Iris pigment epithelial cell (primary cell): ENCODE measurements at places on chromosomes 5 and 9.

DNA sequence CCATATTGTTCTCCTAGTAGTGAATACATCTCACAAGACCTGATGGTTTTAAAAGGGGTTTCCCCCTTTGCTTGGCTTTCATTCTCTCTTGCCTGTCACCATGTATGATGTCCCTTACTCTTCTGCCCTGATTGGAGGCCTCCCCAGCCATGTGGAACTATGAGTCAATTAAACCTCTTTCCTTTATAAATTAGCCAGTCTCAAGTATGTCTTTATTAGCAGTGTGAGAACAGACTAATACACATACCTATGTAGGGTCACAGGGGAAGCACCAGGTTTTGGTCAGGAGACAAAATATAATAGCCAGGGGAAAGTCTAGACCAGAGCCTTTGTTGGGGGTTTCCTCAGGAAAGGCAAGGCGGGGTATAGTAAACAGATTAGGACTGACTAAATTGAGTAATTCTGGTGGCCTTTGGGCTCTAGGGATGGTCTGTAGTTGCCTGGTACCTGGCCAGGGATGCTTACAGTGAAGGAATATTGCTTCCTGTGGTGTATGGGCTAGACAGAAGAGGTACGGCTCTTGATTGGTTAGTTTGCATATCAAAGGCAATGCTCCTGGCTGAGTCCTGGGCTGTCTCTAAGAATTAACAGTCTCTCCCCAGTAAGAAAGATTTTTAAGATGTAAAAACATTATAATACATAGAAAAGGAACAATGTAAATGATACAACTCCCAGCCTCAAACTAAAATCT is 254.5 kb downstream of the ELAVL2 start:
- DNase-seq: no peak

DNA sequence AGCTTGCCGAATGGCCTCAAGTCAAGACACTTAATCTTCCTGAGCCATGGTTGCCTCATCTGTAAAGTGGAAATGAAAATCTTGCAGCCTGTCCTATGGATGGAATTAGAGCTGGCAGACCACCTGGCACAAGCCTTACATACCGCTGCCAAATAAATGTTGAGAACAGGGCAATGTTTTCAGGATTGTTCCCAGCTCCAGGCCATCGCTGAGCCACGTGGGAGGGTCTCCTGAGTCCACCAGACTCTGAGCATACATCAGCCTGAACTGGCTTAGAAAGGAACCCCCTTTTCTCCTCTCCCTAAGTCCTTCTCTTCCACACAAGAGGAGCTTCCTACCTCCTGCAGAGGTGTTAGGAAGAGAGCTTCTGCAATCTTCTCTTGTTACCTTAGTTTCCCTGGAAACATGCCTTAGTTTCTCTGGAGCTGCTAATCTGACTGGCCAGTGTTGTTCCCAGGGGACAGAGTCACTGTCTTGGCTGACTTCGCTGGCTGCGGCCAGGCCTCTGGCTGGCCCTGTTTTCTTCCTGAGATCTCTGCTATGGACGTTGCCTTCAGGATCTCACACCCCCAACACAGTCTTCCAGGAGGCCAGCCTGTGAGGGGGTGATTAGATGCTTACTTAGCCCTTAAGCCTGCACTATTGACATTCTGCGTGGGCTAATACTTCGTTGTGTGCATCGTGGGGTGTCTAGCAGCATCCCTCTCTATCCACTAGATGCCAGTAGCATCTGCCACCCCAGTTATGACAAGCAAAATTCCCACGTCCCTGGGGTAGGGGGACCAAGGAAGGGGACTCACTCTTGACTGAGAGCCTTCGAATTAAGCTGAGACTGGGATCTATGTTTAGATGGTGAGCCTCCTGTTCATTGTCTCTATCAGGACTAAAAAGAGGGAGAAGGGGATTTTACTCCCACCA is 62.2 kb downstream of the BOD1 start:
- DNase-seq: no peak

DNA sequence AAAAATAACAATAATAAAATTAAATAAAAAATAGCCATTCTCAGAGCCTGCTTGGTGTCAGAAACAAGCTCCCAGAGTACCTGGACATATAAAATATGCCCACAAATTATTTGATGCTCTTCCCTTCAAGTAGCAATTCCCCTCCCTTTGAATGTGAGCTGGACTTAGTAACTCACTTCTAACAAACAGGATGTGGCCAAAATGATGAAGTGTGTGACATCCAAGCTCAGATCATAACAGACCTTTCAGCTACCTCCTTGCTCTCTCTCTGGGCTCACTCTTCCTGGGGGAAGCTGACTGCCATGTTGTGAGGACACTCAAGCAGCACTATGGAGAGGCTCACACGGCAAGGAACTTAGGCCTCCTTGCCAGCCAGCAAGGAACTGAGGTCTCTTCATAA is 69.0 kb downstream of the SPRY4 start:
- no peak for DNase-seq

- no peak for DNase-seq
Observed at GRCh38 chr5:8628521-8628920, 759.6 kb downstream of the MTRR start.

DNA sequence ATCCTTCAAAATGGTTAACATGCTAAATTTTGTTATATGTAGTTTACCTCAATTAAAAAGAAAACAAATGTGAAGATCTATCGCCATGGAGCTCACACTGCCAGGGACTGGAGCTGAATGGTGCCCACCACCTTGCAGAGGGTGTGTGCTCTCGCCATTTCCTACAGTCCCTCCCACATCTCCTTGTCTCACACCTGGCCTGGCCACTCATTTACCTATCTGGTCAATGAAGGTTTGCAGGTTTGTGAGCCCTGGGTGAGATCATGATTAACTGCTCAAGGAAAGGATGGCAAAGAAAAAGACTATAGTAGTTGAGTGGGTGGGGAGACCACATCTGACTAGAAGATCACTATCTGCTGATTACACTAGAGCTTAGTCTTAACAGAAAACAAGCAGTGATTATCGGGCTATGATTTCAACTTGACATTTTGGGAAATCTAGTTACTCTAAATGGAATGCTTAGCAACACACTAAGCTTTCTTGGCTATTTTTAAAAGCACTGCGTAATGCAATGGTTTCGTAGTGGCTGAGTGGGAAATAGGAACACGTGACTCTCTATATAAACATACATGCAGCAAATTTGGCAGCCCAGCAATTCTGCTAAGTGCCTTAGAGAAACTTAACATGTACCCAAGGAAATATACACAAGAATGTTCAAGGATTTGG is 27.3 kb downstream of the PUM3 start:
- DNase-seq: peak; percentile 96

- DNase-seq: peak; percentile 84
Observed at GRCh38 chr5:61330845-61331406, 1.1 kb upstream of the ZSWIM6 start.

DNA sequence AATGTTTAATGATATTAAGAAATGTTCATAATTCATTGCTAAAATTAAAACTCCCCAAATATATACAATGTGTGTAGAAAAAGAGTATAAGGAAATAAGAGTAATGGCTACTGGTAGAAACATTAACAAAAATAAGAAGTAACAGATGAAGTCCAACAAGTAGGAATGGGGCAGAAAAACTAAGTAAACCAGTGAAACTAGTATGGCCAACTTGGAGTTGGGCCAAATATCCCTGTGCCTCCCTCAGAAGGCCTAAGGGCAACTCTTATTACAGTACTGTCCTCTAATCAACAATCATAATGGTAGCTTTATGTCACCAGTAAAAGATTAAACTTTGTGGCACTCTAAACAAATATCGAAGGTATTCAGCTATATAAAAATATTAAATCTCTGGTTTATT is 93.5 kb downstream of the SSBP2 start:
- DNase-seq: no peak

GRCh38 chr5:141478321-141478945 is 2.7 kb downstream of the PCDHGC3 start:
- DNase-seq: no peak

DNA sequence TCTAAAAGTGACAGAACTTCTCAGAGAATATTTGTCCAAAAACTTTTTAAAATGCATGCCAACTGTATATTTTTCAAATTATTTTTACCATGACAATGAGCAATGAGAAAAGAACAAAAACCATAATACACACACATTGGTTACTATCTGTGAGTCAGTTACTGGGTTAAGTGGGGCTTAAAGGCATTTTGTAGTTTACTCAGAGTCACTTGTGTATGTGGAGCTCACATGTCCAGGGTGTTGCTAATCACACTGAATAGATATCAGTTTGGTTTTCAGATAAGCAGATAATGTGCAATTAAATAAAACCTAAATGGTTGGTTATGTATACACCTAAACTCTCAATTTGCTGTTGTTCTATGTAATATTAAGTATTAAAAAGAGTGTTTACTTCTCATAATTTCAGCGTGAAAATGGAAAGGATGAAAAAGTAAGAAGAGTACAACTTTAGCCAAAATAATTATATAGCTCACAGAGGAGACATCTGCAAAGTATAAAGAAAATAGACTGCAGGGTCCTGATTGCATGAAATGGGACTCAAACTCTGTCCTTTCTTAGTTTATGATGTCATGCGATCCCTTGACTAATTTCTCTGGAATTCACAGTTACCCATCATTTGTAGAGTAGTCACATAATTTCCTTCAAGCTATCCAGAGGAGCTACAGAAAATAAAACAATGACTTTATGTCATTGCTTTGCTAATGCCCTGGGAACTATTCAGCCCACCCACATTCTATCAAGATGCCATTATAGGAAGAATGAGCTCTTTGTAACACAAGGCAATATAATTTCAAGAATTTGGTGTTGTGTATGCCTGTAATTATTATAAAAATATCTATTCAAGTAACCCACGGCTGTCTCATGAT is 388.0 kb upstream of the ZNF608 start:
- DNase-seq: peak; percentile 75

DNA sequence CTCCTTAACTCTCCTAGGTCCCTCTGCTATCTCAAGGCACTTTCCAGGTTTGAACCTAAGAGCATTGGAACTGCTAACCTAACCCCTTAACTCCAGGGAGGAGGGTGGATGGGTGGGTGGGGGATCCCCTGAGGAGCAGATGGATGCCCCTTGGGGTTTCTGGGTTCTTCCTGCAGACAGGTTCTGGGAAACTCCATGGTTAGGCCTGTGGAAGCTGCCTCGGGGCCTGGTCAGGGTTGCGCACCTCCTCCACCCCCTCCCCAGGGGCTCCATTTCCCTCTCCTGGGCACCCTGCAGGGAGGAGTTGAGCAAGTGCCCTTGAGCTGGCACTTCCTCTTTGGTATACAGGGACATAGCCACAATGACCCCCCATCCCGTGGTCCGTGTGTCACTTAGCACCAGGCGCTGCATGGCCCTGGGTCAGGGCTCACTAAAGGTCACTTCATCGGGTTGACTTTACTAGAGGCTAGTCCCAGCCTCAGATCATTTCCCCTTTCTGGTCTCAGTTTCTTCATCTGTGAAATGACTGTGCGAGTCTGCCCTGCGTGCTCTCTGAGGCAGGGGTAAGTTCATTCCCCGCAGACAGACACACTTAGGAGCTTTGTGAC is 16.0 kb downstream of the CXXC5 start:
- DNase-seq: no peak

GRCh38 chr9:96655198-96655851 is at the start of gene PRXL2C:
Gene PRXL2C (minus strand): TSS chr9:96655317. CDS start chr9:96655281, 36 bp downstream.
- DNase-seq: peak; percentile 77

DNA sequence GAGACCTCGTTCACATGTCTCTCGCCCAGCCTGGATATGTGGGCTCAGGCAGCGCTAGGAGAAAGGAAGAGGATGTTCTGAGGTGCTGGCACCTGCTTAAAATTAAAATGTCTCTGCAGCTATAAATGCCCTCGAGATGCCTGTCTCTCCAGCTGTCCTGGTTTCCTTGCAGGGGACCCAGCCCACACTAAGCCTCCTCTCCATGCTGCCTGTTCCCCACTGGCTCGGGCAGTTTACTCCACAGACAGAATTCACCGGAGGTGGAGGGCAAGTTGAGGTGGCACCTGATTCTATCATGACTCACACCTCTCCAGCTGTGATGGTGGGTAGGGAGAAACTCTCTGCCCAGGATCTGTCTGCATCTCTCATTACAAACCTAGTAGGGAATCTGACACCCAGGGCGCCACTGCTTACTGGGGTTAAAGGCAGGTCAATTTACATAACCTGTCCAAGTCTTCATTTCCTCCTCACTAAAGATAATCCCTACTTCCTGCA is 420.9 kb downstream of the SPOCK1 start:
- peak; percentile 14 for DNase-seq

DNA sequence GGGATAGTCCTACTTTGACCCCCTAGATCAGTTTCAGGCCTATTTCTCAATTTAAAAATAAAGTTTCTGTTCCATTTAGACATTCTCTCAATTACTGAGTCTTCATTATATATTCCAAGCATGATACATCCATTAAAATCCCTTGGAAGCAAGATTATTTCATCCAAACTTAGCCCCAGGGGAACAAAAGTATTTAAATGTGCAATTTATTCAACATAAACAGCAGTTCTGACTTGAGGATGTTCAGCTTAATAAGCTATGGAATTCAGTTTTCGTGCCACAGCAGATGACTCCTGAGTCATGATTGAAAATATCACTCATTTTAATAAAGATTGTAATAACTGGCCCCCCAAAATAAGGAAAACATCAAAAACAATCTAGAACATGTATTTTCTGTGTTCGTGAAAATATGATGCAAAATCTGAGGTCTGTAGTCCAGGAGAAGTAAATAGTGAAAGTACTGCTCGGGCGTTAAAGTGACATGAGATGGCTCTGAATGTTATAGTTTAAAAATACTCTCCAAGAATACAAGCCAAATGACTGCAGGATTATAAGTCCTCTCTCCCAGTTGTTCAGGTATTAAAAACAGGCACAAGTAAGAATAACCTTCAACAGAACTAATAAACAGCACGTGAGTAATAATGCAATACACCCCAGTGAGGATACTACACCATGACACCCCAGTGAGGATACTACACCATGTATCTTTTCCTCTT is 67.1 kb downstream of the RETREG1 start:
- DNase-seq: no peak

DNA sequence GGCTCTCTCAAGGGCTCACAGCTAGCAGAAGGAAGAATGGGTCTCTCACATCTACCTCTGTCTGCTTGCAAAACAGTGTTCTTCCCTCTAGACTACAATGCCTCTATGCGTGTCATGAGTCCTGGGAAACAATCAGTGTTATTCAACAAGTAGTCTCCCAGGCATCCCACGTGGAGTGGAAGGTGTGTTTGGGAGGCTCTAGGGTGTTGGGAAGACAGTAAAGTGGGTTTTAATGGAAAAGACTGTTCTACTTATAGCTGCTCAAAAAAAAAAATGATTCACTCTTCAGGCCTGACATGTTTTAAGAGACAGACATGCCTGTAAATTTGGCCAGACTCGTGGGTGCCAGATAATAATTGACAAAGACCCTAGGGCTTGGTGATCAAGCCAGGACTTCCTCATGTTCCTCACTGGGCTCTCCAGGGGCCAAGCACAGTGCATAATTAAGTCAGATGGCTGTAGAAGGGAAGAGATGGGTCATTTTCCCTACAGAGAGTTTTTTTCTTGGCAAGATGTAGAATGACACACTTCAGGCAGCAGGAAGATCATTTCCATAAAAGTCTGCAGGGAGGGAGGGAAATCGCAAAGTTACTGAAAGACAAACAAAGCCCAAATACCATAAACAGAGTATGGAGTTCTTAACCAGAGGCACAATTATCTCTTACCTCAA is 246.4 kb downstream of the ACTL7B start:
- DNase-seq: no peak

- DNase-seq: peak; percentile 81
Observed at GRCh38 chr5:59685793-59686192, 207.7 kb downstream of the PDE4D start.

- no peak for DNase-seq
Observed at GRCh38 chr5:136332223-136333015, 32.9 kb downstream of the TRPC7 start.

GRCh38 chr5:78326930-78327329 is 32.4 kb upstream of the AP3B1 start:
- no peak for DNase-seq
